ENCODE measurements at places on chromosomes 7 and 10.

GRCh38 chr10:23110722-23111516 is 15.5 kb downstream of the MSRB2 start:
- no peak for DNase-seq

DNA sequence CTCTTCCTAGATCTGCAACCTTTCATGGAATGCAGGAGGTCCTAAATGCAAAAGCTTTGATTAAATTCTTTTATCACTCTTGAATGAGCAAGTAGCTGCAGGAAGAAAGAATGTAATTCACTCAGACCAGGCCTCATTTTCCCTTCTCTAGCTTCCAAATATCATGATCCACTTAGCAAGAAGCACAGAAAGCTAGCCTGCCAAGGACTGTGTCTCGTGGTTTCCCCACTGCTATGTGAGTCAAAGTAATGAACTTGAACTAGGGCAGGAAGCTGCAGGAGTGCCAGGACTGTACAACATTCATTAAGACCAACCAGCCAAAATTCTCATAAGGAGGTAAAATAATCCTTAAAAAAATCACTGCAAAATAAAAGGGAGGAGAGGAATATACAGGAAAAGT is 379.2 kb downstream of the CALN1 start:
- DNase-seq = no peak

- DNase-seq = peak; percentile 23
These were observed 28.0 kb downstream of the CHST12 start for GRCh38 chr7:2431260-2431867.

- no peak for DNase-seq
These were observed 237.1 kb downstream of the COBL start for GRCh38 chr7:51079494-51079893.

DNA sequence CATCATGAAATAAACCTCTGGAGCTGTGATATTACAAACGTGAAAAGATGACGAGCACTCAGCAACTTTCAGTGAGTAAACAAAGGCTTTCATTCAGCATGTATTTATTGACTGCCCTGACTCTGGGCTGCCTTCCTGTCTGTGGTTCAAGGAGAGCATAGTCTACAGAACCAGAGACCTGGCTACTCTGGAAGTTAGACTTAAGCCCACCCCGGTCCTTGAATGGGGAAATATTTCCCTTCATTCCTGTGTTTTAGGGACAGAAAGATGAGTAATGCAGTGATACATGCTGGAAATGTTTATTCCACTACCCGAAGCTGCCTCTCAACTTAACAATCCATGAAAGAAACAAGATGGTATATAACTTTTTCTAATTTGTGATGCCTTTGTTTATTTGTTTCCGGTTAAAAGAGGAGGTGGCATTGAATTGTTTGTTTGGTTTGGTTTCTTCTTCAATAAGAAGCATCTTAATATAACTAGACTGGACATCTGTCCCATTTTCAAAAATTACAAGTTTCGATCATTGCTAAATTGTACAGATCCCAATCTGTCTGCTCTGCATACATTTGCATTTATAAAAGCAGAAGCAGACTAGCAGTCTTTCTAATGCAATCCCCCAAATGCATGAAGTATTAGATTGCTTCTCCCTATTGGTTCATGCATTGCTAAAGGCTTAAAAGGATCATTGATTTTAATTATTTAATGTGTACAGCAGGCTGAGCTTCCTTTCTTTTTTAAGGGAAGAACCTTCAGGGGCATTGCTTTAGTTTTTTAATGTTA is 57.7 kb downstream of the TRUB1 start:
- no peak for DNase-seq

- DNase-seq = no peak
These were observed 24.4 kb upstream of the LRRC4 start for GRCh38 chr7:128055637-128056036.

DNA sequence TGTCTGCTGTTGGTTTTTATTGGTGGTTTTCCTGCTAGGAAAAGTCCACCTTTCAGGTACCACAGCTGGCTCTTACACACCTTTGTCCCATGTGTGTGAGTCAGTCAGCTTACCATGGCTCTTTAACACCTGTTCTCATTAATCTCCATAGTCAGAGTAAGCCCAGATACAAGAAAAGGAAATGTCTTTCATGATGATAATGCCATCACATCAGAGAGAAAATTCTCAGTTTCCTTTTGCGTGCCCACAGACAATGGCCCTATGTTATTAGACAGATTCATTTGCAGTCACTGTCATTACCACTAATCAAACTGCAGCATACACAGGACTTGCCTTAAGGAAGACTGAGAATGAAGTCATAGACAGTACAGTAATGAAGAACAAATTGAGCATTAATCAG is 1583.6 kb upstream of the LRRTM3 start:
- no peak for DNase-seq

DNA sequence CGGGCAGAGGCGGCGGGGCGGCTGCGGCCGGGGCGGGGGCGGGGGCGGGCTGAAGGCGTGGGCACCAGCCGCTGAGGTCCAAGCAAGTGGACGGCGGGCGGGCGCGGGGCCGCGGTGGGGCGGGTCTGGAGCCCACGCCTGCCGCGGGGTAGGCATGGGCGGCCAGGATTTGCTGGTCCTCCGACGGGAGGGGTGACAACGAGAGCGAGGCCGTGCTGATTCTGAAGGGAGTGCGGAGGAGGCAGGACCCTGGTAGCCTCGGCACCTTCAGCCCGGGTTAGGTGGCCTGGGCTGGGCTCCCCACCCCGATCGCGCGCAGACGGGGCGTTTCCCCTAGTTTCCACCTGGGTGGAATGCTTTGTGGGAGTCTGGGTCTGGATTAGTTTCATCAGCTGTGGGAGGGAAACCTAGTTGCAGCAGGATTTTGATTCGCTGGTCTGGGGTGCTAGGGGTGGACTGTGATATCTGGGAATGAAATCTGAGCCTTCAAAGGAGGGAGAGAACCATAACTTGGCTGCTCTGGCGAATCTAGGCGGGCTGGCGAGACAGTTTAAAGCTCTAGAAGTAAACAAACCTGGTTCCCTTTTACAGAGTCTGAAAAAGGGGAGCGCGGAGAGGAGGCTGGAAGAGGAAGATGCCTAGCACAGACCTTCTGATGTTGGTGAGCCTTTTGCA is 609 bp downstream of the SGPL1 start:
- peak; percentile 9 for DNase-seq

DNA sequence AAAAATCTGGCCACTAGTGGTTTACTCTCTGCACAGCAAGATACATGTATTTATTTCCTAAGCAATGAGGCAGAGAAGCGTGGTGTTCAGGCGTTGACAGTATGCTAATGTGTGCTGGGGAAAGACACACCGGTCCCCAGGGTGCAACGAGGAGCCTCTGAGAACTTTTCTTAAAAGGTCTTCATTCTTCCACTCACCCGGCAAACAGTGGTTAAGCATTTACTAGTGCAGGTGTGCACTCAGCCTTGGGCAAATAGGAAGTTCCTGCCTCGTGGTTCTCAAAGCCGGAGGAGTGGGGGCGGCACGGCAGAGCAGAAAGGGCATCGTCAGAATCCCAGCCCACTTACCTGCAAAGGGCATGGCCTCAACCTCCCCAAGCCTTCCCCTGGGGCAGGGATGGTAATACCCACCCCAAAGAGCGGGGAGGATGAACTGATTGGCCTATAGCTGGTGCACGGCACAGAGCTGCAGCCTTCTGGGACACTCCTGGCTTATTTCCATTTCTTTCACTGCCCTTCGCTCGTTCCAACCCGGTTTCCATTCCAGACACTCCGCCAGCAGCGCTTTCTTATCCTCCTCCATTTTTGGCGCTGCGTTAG is 184.3 kb upstream of the CTBP2 start:
- DNase-seq = no peak

- no peak for DNase-seq
These were observed 170.5 kb upstream of the SVIL start for GRCh38 chr10:29805134-29805723.

DNA sequence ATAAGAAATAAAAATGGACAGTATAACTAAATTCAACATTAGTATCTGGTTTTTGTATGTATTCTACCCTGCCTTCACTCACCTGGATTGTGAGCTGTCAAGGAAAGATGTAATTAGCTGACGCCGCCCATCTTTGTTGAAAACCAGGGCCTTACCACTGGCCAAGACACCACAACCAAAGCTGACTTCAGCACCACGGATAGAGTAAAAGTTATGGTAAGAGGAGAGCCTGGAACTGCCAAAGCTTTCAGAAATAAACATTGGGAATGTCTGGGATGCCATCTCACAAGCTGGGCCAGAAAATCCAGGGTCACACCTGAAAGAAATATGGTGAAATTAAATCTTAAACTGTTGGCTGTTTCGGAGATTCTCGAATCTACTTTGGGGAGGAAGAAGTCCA is 190.1 kb upstream of the SLC26A5 start:
- DNase-seq = no peak

DNA sequence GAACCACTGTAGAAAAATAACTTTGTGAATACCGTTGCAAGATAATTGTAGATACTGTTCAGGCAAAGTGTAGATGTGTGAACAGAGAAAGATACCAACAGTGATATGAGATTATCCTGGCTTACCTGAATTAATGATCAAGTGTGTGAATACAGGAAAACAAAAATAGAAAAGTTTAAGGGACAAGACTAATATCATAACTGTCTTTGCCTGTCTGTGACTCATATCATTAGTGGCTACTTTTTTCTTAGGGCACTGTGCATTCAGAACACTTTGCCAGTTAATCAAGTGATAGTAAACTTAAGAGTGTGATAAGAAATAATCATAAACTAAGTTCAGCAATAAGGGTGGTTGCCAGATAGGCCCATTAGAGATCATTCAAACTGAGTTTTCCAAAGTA is 323.0 kb upstream of the LRGUK start:
- no peak for DNase-seq

DNA sequence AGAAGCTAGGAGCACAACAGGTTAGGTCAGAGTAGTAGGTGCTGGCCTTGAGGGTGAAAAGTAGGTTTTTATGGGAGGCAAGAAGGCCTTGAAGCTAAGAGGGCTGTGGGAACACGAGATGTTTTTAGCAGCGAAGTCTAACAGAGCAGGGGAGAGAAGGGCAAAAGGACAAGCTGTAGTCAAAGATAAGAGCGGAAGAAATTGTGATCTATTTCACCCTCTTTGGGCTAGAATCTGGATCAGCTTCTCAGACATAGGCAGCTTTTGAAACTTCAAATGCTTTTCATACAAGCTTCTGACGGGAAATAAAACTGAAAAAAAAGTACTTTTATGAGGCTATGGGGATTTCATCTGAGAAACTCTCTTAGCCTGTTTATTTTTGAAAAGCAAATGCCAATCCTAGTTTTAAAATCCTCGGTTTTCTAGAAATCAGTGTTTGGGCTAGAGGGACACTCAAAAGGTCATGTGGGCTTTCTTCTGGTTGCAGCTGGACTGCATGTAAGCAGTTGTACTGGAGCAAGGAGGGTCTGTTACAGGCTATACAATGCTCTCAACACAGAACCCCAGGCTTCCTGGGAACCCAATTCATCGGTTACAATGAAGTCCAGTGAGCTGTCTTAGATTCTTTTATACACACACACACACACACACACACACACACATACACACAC is 83.6 kb downstream of the RNF216 start:
- DNase-seq = no peak

DNA sequence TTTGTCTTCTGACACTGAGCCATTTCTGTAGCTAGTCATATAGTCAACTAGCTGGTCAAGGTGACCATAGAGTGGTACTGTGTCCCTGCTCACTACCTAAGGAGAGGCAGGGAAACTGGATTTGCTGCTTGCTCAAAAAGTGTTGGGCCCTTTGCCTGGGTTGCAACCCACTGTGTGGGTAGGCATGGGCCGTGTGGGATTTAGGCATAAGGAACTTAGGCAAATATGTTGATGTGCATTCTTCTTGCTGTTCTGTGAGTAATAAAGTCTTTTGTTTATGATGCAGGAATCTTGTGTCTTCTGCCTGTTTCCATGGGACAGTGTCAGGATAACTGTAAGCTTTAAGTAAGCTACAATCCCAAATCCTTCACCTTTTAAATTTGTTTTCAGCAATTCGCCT is 23.1 kb upstream of the TCTN3 start:
- DNase-seq = no peak

- DNase-seq = no peak
These were observed 10.9 kb downstream of the MARVELD1 start for GRCh38 chr10:97724341-97724941.

DNA sequence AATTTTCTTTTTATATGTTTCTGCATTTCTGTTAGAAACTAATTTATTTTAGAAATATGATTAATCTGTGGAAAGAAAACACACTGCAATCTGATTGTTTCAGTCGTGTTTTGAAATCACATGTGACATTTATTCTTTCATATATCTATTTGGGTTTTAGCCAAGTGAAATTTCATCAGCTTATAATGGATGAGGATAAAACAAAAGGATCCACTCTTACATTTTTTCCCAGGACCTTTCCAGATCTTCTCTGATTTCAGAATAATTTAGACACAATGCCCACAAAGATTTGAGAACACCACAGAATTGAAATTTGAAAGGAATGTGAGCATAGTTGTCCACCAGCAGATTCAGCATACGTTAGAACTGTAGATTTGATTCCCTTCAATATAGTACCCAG is 29.1 kb downstream of the CBLL1 start:
- no peak for DNase-seq

DNA sequence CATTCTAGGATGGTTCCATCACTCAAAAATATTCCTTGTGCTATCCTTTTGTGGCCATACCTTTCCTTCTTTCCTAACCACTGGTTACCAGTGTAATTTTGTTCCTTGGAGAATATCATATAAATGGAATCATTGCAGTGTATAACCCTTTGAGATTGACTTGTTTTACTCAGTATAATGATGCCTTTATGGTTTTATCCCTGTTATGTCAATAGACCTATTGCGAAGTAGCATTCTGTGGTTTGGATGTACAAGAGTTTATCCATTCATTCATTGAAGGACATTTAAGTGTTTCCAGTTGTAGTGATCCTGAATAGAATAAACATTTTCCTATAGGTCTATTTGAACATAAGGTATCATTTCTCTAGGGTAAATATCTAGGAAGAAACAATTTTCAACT is 54.2 kb downstream of the RBM33 start:
- no peak for DNase-seq

DNA sequence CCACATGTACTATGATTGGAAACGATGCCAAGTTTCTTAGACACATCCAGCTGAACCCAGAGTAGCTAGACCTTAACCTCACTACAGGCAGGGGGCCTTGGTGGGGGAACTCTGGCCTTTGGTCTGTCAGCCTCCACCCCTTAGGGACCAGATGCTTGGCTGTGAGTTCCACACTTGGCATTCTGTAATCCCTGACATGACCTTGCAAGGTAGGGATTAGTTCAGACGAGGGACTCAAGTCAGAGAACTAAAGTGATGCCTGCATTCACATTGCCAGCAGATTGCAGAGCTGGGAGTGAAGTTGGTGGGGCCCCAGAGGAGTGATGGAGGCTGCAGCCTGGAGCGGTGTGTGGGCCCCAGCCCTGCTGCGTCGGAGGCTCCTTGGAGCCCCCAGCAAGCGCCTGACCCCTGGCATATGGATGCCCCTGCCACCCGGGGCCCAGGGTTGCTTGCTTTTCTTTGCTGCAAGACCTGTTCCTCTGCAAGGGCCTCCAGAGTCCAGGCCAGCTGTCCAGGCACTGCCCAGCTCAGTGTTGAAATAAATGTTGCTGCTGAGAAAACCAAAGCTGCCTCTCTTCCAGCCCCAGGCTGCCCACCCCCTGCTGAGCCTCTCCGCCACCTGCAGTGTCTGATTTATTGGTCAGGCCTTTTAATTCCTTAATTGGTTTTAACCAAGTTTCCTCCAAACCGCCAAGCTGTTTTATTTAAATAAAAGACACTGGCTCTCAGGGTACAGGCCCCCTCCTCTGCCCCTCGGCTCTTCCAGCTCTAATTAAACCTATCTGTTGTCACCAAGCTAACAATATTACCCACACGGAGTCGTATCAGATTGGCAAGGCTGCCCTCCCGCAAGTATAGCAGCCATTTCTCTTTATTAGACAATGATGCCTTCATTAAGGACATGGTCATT is 4.7 kb downstream of the NPTX2 start:
- no peak for DNase-seq
